ENCODE measurements at places on chromosomes 3 and 15.

DNA sequence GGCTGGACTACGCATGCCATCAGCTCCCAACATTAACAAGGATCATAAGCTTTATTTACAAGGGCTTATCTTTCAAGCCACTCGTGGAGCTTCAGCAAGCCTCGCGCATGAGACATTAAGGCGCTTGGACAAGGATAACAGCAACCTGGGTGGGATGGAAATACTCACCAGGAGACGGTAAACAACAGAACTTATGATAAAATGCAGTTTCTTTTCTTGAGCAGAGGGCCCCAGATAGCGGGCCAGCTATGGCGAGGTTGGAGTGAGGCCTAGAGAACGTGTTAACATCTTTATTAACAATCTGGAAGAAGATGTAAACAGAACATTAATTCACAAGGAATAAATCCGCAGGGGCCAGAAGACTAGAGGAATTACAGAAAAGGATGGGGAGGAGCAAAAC, 158.2 kb downstream of the NTRK3 start:
- no peak for DNase-seq

DNA sequence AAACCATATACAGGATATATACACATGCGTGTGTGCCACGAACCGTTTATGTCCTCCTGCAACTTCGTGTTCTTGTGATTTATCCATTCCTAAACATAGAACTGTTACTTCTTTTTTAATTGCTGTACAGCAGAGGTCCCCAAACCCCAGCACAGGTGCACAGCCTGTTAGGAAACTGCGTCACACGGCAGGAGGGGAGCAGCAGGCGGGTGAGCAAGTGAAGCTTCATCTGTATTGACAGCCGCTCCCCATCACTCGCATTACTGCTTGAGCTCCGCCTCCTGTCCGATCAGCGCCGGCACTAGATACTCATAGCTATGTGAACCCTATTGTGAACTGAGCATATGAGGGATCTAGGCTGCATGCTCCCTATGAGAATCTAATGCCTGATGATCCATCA, 34.9 kb upstream of the NRROS start:
- no peak for DNase-seq

DNA sequence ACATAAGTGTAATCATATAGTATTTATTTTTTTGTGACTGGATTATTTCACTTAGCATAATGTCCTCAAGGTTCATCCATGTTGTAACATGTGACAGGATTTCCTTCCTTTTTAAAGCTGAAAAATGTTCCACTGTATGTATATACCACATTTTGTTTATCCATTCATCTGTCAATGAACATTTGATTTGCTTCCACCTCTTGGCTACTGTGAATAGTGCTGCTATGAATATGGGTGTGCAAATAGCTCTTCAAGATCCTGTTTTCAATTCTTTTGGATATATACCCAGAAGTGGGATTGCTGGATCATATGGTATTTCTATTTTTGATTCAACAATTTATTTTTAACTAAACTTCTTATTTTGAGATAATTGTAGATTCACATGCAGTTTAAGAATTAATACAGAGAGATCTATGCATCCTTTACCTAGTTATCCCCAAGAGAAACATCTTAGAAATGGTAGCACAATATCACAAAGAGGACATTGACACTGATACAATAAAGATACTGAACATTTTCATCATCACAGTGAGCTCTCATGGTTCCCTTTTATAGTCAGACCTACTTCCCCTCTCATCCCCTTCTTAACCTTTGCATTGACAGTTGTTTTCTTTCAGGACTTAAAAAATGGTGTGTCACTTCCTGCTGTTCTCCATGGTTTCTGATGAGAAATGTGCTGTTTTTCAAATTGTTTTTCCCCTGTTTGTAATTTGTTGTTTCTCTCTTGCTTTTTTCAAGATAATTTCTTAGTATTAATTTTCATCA, 90.1 kb downstream of the SATB1 start:
- DNase-seq = no peak

DNA sequence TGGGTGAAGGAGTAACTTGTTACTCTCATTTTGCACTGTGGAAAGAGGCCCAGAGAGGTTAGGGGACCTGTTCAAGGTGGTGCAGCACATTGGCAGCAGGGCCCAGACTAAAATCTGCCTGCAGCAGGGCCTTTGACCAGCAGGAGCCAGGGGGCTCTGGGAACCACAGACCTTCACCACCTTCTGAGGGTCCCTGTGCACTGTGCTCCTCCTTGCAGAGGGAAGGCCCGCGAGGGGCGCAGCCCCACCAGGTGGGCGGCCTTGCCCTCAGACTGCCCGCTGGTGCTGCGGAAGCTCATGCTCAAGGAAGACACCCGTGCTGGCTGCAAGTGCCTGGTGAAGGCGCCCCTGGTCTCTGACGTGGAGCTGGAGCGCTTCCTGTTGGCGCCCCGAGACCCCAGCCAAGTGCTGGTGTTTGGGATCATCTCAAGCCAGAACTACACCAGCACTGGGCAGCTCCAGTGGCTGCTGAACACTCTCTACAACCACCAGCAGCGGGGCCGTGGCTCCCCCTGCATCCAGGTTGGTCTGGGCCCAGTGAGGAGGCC, 61.5 kb upstream of the FGD5 start:
- DNase-seq = no peak

GRCh38 chr15:31265871-31266711, 60.5 kb upstream of the KLF13 start:
- DNase-seq = peak; percentile 17

All from AG09309 (cell line).